Stimulated activated CD8-positive, alpha-beta memory T cell treated with anti-CD3 and anti-CD28 coated beads, Interleukin-2, amount 100 ng/mL, for 48 hours (primary cell): ENCODE measurements at places on chromosomes 12 and 14.

DNA sequence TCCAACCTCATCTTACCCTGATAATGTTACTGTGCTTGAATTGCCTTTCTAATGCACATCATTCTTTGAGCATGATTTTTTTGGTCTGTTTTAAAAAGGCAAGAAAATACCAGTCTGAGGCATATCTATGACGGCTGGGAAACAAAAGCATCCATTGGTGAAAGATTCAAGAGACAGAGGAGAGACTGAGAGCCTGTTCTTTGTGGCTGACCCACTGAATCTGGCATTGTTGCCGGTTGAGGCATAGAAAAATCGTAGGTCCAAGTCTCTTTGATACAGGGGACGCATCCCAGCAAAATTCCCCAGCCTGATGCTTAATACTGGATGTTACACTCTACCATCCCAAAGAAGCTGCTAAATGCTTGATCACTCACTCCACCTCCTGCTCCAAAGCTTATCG lies 2.9 kb upstream of the KLHL42 start:
- no peak for DNase-seq

DNA sequence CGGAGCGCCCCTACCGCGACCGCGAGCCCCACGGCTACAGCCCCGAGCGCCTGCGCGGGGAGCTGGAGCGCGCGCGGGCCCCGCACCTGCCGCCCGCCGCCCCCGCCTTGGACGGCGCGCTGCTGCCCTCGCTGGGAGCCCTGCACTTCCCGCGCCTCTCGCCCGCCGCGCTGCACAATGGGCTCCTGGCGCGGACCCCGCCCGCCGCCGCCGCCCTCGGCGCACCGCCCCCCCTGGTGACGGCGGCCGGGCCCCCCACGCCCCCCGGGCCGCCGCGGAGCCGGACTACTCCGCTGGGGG lies 27.0 kb downstream of the LRCOL1 start:
- DNase-seq: no peak

GRCh38 chr12:124046456-124046740 lies 73.4 kb downstream of the ZNF664 start:
- DNase-seq: no peak

GRCh38 chr12:49875115-49875720 lies 28.5 kb downstream of the FAIM2 start:
- DNase-seq: no peak

DNA sequence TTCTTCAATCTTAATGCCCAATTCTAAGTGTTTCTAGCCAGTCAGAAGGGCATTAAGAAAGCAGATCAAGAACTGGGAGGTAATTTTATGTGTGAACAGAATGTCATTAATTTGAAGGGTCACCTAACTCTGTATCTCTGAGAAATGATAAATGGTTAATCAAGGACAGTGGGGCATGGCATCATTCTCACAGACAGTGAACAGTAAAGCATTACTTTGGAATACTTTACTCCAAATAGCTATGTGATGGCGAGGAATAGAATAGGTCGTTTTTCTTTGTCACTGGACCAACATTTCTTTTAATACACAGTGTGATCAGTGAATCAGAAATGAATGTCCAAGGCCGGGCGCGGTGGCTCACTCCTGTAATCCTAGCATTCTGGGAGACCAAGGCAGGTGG lies 166.1 kb upstream of the KRR1 start:
- no peak for DNase-seq

DNA sequence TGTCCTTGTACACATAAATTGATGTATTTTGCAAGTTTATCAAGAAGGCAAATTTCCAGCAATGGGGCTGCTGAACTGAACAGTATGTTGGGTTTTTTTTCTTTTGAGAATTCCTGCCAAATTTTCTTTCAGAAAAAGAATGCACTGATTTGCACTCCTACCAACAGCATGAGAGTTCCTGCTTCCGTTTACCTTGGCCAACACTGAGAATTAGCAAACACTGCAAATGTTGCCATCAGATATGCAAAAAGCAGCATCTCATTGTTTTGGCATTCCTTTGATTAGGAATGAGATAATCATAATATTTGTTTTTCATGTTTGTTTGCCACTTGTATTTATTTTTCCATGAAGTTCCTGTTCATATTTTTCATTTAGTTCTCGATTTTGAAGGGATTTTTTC lies 82.4 kb downstream of the RTN1 start:
- no peak for DNase-seq

DNA sequence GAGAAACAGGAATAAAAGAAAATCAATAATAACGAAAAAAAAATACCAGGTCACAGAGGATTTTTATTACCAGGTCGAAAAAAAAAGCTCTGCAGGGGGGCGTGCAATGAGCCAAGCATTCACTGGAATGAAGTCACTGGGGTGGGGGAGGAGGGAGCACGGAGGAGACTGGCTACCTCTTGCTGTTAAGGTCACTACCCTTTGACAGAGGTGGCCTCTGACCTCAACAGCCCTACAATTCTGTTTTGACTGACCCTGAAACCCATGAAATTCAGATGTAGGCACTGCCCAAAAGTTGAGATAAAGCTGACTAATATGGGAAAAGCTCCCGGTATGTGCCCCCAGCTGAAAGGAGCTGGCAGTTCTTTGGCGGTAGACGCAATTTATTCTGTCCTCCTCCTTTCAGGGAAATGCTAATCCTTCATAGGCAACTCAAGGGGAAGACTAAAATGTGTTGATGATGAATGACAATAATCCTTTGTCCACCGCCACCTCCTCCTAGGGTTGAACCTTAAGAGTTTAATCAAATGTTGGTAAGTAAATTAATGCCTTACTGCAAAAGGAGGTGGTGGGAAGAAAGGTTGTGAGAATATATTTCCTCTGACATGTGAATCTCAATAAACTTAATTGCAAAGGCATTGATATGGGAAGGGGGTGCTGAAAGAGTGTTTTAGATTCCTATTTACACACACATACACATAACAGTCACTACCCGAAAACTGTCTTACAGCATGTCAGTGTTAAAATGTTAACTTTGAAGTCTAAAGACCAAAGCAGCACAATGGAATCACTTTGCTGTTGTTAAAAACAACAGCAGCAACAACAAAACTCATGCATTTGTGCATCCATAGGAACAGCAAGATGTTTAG lies 6.3 kb upstream of the RIC8B start:
- DNase-seq: no peak

GRCh38 chr12:5248999-5249526 lies 182.8 kb upstream of the NTF3 start:
- no peak for DNase-seq

DNA sequence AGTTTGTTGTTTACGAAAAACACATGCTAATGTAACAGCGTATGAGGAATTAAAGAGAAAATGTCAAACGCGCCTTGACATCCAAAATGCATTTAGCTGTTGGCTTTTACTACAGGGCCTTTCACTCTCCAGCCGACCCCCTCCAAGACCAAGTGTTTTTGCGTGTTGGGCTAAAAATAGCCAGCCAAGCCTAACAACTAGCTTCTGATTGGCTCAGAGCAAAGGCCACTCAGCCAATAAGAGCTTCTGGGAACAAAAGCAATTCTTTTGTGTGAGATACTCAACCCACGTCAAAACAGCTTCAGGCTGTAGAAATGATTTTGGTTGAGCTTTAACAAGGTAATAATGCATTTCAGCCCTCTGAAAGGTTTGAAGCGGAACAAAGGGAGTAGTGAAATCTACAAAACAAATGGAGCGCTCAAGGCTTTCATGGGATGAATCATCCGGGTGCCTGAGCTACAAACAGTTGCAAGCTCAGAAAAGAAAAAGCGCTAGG lies 198.7 kb upstream of the DCN start:
- no peak for DNase-seq

GRCh38 chr12:123960856-123961255 lies 11.8 kb downstream of the CCDC92 start:
- no peak for DNase-seq

DNA sequence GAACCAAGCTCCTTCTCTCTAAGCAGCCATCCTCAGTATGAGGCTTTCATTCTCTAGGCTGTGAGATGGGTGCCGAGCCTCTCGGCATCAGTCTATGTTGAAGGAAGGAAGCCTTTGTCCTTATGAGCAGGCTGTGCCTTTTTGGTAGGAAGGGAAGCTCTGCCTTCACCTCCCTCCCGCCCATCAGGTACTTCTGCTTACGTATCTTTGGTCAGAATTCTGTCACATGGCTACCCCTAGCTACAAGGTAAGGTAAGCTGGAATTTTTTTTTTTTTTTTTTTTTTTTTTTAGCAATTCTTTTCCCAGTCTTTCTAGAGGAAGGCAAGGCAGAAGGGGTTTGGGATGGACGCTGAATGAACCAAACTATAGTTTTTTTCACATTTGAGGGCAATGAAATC lies 16.9 kb downstream of the BATF start:
- DNase-seq: no peak

DNA sequence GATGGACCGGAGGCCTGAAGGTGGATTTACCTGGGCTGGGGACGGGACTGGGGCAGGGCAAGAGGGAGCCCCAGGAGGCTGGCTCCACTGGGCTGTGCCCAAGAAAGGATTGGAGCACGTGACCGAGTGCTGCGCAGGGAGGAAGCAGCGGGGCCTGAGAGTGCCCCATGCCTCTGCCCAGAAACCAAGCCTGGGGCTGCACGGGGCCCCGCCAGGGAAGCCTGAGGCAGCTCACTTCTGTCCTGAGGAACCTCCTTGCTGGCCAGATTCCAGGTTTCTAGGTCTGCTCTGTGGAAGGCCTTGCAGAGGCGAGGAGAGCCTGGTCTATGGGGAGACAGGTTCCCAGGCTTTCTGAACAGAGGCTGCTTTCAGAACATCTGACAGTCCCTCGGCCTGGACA lies 10.4 kb downstream of the NGB start:
- no peak for DNase-seq

GRCh38 chr14:68628605-68629310 lies 164.1 kb downstream of the ZFP36L1 start:
- DNase-seq: peak; percentile 5

DNA sequence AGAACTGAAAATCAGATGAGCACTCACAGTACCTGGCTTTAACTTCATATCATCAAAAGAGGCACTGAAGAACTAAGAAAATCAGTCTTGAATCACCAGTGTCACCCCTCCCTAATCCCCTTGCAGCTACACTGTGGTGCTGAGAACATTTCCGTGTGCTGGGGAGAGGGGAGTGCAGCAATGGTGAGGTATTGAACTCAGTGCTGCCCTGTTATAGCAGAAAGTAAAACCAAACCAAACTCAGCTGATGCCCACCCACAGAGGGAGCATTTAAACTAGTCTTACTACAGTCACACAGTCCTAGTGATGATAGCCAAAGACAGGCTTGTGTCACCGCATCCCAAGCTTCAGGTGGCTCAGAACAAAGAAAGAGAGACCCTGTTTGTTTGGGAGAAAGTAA lies 122.1 kb downstream of the CPNE8 start:
- no peak for DNase-seq

DNA sequence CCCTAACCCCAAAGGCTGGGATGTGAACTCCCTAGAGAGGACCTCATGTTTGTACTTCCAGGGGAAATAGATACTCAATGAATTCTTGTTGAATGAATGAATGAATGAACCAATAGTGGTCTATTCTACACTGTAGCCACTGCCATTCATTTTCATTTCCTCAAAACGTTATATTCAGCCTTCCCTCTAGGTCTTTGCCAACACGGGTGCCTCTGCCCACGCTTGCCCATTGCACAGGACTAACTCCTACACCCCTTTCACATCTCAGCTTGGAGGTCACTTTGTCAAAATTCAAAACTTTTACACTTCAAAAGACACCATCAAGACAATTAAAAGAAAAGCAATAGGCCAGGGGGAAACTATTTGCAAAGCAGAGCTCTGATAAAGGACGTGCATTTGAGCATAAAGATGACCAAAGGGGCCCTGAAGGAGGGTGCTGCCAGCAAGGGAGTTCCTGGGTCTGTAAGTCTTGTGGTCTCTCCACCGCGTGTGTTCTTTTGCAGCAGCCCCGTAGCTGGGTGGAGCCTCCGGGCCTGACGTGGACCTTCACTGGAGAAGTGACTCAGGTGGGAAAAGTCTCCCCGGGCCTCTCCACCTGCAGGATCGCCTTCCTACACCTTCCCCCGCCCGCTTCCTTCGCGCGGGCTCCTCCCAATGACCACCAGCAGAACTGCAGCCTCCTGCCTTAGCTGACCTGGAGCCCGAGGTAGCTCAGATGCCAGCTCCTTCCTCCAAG lies 31.5 kb downstream of the TMEM63C start:
- peak; percentile 14 for DNase-seq

GRCh38 chr14:68822132-68822651 lies 29.3 kb upstream of the ZFP36L1 start:
- DNase-seq: no peak

- DNase-seq: no peak
These were observed 33.1 kb upstream of the PTPRO start for GRCh38 chr12:15289192-15289591.

- peak; percentile 34 for DNase-seq
These were observed 1.2 kb upstream of the NEMF start for GRCh38 chr14:49853572-49854375.

DNA sequence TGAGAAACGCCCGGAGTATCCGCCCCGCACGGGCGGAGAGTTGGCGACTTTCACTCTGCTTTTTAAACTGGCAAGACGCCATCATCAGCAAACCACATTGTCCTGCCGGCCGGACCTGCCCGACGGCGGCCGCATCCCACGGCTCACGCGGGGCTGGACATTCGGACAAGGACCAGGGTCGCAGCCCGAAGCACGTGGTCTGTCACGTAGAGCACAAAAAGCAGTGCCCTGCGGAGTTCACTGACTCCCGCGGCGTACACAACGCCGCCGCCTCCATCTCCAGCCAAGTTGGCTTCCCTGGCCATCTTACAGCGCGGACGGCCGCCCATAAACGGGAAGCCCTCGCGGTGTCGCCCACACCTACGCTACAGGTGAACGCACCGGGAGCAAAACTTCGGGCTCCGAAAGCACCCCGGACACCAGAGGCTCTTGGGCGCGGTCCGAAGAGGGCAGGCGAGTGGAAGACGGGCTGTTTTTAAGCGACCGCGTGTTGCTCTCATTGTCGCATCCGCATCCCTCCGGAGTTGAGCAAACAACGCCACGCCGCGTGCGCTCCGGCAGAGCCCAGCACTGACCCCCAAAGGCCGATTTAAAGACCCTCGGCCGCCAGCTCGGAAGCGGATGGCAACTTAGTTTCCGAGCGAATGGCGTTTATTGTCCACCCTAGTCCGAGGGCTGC lies 966 bp downstream of the SINHCAF start:
- DNase-seq: peak; percentile 14

- no peak for DNase-seq
These were observed 10.8 kb downstream of the C14orf132 start for GRCh38 chr14:96049932-96050331.

DNA sequence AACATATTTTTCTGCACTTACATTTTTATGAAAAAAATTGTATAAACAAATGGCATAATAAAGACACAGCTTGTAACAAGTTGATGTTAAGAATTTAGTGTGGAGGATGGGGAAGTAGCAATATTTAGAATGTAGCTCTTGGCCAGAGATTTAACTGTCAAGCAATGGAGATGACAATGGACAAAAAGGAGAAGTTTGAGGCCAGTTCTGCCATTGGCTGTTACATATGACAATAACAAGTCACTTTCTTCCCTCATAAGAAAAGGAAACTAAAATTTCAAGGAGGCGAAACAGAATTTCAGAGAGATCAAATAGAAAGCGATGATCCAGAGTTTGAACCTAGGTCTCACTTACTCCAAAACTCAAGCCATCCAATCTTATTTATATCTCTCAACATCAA lies 122.8 kb upstream of the CCDC175 start:
- no peak for DNase-seq
